Activated CD4-positive, CD25-positive, alpha-beta regulatory T cell treated with anti-CD3 and anti-CD28 coated beads, Interleukin-2, amount 50 U/mL, for 72 hours (primary cell): ENCODE measurements at places on chromosomes 7 and 10.

DNA sequence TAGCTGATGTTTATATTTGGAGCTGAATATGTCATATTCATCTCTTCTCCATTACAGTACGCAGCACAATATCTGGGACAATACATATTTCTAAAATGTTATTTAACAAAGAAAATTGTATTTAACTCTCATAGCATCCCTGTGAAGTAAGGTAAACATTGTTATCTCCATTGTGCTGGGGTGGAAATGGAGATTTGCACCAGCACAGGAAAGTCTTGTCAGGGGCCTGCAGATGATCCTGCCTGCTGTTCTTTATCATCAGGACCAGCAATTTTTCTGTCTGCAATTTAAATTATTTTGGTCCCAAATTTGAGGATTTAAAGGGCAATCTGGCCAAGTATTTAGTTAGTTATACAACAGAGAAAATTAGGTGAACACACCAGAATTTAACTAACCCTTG lies 144.4 kb downstream of the CPED1 start:
- DNase-seq = no peak

DNA sequence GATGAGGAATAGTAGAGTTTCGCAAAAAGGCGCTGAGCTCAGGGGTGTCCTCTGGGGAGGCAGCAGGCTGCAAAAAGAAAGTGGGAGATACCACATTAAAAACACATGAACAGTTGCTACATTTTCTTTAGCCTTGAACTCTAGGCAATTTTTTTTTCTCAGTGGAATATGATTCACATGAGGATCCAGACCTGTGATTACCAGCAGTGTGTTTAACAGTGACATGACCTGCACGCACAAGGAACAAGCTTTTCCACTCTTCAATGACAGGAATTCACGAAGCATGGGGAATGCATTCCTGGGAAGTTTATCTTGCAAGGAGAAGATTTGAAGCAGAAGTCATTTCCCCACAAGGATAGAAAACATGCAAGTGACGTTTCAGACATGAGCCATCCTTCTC lies 161.6 kb downstream of the ITGA8 start:
- DNase-seq = no peak

- DNase-seq = no peak
Observed at GRCh38 chr7:101374990-101375389, 12.3 kb downstream of the COL26A1 start.

DNA sequence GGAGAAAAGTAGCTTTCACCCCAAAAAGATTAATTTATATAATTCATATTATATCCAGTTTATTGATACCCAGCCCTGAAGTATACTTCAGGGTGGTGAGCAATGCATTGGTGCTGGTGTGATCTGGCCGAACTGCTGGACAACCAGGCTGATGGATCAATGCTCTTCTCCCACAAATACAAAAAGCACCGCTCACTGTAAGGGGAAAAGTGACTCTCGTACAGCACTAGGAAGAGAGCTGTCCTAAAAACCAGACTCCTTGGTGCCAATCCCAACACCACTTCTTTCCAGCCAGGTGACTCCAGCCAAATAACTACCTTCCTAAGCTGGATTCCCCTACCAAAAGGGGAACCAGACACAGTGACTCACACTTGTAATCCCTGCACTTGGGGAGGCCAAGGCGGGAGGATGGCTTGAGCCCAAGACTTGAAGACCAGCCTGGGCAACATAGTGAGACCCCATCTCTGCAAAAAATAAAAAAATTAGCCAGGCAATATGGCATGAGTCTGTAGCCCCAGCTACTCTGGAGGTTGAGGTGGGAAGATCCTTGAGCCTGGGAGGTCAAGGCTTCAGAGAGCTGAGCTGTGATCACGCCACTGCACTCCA lies 13.1 kb upstream of the TNPO3 start:
- DNase-seq = no peak

DNA sequence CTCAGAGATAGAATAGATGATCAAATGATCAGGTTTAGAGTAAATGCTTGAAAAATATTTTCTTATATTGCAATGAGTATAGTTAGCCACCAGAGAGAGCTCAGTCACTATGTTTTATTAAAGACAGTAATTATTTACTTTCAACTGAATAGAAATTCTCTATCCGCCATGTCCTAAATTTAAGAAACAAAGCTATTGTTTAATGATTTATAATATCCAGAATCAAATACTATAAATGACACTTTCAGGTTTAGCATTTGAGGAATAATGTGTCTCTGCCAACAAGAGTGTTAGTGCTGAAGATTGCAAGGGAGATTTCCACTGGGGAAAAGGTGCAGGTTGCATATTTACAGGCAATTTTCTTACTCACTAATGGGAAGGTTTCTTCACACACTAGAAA lies 184.7 kb downstream of the DGKB start:
- no peak for DNase-seq
